ENCODE measurements at places on chromosomes 11 and 22.

DNA sequence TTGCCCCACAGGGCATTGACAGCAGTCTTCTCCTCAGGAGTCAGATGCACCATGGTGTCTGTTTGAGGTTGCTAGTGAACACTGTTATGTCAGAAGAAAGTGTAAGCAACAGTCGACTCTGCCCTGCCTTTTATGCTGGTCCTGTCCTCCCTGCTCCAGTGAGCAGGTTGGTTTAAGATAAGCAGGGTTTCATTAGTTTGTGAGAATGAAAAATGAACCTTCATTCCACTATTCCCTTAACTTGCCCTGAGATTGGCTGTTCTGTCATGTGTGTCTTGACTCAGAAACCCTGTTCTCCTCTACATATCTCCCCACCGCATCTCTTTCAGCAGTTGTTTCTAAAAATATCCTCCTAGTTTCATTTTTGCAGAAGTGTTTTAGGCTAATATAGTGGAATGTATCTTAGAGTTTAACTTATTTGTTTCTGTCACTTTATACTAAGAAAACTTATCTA is at the start of gene HBD:
Gene HBD, minus strand, starts transcription at position 103 of the 454 bp plus-strand sequence. Its CDS starts 50 bp downstream, at position 53.
- H3K4me1 ChIP-seq = no peaks in the 10 kb centered on the region
- no peak within 1 kb of the TSS for H3K27ac ChIP-seq
- H3K27me3 ChIP-seq = peaks cover 8% of the 10 kb centered on the region
- no peak for DNase-seq

DNA sequence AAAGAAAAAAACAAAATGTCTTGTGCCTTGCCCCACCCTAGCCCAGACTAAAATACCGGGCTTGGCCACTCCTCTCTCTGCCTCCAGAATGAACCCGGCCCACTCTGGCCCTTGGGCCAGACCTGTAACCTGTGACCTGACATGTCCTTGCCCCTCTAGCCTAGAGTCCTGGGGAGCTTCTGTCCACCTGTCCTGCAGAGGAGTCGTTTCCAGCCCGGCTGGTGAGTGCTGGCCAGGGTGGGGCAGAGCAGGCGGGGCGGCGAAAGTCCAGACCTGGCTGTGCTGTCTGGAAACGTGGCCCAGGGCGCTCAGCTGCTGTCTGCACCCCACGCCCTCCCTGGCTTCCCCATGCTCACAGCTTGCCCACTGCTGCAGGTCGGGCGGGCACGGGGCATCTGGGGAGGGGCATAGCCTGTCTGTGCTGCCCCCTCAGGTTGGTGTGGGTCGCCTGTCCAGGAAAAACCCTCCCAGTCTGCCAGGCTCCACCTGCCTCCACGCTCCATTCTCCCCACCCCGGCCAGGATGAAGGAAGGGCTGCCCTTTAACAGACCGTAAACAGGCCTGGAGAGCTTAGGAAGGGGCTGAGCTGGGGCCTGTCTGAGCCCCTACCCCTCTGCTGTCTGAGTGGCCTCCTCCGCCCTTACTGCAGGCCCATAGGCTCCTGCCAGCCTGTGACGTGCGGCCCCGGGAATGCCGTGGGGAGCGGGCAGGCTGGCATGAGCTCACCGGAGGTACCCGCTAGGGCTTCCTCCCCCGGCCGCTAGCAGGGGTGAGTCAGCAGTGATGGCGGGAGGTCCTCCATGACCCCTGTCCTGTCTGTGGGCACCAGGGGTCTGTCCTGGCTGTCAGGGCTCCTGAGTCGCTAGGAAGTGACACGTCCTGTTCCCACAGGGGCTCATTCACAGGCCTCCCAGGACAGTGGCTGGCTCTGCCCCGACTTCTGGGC is 1.9 kb downstream of the CD151 start:
- H3K27me3 ChIP-seq = no peaks in the 10 kb centered on the region
- H3K4me1 ChIP-seq = peaks cover 5% of the 10 kb centered on the region
- no peak overlapping the region for H3K27ac ChIP-seq
- H3K4me3 ChIP-seq = peak overlapping the region; percentile 71
- no peak for DNase-seq

DNA sequence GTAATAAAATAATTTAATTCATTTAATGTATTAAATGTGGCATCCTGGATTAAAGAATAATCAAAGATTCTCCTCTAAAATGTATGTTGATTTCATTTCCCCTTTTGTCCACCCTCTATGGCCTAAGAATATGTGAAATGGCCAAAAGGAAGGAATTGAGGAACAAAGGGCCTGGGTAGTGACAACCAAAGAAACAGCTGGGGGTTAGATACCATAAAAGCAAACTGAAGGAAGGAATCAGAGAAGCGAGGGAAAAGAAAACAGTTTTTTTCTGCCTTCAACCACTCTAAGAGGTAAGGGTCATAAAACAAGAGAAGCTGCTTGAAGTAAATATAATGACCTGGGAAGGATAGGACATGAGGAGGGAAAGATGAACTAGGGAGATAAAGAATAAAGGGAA is 139.3 kb downstream of the FAM76B start:
- DNase-seq = no peak
- H3K4me1 ChIP-seq = no peaks in the 10 kb centered on the region
- no peak overlapping the region for H3K4me3 ChIP-seq
- peaks cover 19% of the 10 kb centered on the region for H3K27me3 ChIP-seq
- H3K36me3 ChIP-seq = no peaks in the 10 kb centered on the region

DNA sequence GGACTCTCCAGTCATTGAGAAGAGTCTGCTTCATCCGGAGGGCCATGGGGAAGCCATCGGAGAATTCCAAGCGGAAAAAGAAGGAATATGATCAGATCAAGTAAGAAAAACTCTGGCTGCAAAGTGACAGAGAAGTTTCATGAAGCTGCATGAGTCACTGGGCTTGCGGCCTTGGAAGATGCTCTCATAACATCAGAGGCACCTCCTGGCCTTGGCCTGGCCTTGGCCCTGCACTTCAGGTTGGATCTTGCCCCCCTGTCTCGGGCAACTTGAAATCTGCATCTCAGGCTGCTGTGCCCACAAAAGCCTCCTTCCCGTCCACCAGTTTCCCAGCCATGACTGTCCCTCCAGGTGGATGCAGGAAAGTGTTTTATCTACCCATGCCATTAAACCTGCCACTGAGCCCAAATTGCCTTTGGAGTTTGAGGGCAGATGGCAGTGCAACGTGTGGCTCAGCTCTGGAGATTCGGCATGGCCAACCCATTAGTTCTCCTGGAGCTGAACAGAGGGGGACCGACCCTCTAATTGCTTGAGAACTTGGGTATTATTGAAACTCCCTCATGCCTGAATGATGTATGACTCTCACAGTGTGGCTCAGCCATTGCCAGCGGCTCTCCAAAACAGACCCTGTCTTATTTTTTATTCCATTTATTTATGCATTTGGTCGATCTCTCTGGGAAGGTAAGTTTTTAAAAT is 66.7 kb downstream of the SEZ6L start:
- no peaks in the 10 kb centered on the region for H3K4me1 ChIP-seq
- H3K27me3 ChIP-seq = peaks cover 53% of the 10 kb centered on the region
- H3K36me3 ChIP-seq = no peaks in the 10 kb centered on the region
- no peak for DNase-seq

GRCh38 chr11:71311176-71311925 is 59.0 kb upstream of the SHANK2 start:
- no peaks in the 10 kb centered on the region for H3K27me3 ChIP-seq
- no peak overlapping the region for H3K27ac ChIP-seq
- no peak overlapping the region for H3K4me3 ChIP-seq
- H3K4me1 ChIP-seq = no peaks in the 10 kb centered on the region

DNA sequence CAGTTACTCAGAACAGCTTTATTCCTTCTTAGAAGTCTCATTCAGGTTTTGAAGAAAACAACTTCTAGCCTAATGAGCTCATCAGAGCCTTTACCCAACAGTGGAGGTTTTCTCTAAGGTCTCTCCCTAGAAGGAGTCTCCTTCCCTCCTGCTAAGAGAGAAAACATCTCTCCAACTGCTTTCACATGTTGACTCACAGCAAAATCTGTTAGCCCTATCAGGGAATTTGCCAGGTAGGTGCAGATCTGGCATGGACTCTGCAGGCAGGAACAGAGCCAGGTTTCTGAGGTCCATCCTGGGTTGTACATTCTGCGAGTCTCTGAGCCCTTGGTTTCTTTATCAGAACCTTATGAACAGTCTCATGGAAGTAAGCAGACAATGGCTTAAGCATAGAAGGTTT is 214.4 kb downstream of the HIPK3 start:
- H3K4me1 ChIP-seq = no peaks in the 10 kb centered on the region
- no peak overlapping the region for H3K4me3 ChIP-seq
- H3K27me3 ChIP-seq = peaks cover 31% of the 10 kb centered on the region
- DNase-seq = no peak
- H3K36me3 ChIP-seq = no peaks in the 10 kb centered on the region

- H3K4me1 ChIP-seq = no peaks in the 10 kb centered on the region
- no peaks in the 10 kb centered on the region for H3K27me3 ChIP-seq
- H3K36me3 ChIP-seq = peaks cover 17% of the 10 kb centered on the region
- no peak overlapping the region for H3K4me3 ChIP-seq
- DNase-seq = no peak
These were observed 135.1 kb downstream of the BCR start for GRCh38 chr22:23315341-23315917.

- DNase-seq = no peak
- H3K27ac ChIP-seq = no peak overlapping the region
- no peak overlapping the region for H3K4me3 ChIP-seq
- no peaks in the 10 kb centered on the region for H3K36me3 ChIP-seq
These were observed 13.8 kb downstream of the CHRDL2 start for GRCh38 chr11:74717221-74717969.

DNA sequence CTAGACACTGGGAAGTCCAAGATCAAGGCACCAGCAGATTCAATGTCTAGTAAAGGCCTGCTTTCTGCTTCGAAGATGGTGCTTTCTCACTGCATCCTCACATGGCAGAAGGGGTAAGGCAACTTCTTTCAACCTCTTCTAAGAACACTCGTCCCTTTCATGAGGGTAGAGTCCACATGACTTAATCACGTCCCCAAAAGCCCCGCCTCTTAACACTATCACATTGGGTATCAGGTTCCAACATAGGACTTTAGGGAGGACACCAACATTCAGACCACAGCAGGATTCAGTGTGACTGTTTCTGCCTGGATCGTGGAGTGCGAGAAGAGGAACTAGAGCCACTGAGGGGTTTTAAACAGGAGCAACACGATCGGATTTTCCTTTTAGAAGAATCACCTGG is 3.7 kb upstream of the TIRAP start:
- peaks cover 15% of the 10 kb centered on the region for H3K36me3 ChIP-seq
- H3K27ac ChIP-seq = peak overlapping the region; percentile 27
- H3K4me3 ChIP-seq = no peak overlapping the region

GRCh38 chr11:94469416-94469815 is 24.2 kb downstream of the MRE11 start:
- H3K4me1 ChIP-seq = peaks cover 12% of the 10 kb centered on the region
- no peaks in the 10 kb centered on the region for H3K27me3 ChIP-seq
- peaks cover 10% of the 10 kb centered on the region for H3K36me3 ChIP-seq
- no peak overlapping the region for H3K4me3 ChIP-seq

DNA sequence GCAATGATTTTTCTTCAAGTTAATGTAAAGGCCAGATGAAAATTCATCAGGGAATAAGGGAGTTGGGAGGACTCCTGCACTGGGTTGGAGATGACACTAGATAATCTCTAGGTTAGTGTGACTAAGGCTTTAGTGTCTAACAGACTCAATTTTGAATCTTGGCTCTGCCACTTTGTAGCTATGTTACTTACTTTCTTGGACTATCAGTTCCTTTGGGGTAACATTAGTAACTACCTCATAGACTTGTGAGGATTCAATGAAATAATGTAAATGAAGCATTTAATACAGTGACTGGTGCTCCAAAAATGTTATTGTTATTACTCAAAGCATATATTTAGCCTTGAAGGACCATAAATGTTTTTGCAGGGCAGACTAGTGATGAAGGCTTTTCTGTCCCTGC is 9.6 kb upstream of the CCDC89 start:
- no peak for DNase-seq
- H3K36me3 ChIP-seq = peaks cover 36% of the 10 kb centered on the region
- H3K4me1 ChIP-seq = peaks cover 26% of the 10 kb centered on the region
- no peaks in the 10 kb centered on the region for H3K27me3 ChIP-seq
- H3K4me3 ChIP-seq = no peak overlapping the region

- H3K36me3 ChIP-seq = no peaks in the 10 kb centered on the region
- H3K27ac ChIP-seq = no peak overlapping the region
These were observed 104.7 kb upstream of the E2F8 start for GRCh38 chr11:19345519-19345847.

DNA sequence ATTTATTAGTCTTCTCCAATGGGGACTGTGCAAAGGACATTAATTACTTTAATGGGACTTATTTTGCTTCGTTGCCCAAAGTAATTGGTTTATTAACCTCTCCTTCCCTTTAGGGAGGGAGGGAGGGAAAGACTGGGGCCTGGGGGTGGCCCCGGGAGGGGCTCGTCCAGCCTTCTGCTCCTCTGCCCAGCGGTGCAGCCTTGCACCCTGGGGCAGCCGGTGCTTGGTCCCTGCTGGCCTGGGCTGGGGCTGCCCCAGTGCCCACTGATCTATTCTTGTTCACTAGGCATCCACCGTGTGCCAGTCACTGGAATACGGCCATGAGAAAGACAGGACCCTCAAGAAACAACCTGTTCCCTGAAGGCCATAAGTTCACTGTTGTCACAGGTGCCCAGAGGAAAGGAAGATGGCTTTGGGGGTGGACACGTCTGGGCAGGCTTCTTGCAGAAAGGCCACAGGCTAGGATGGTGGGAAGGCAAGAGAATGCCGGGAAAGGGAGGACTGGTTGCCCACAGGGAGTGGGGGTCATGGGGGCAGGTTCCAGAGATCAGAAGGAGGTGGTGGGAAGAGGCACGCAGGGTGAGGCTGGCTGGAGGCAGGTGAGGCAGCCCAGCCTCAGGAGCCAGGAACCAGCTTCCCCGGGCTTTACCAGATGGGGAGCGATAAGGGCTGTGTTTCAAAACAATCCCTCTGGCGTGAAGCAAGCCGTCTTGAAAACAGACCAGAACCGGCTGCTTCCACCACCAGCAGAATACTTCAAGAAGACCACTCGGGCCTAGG is 47.6 kb upstream of the KCNQ1OT1 start:
- DNase-seq = no peak
- peaks cover 3% of the 10 kb centered on the region for H3K36me3 ChIP-seq
- H3K27me3 ChIP-seq = peaks cover 10% of the 10 kb centered on the region
- no peaks in the 10 kb centered on the region for H3K4me1 ChIP-seq
